CD4-positive, CD25-positive, alpha-beta regulatory T cell (primary cell): ENCODE measurements at places on chromosomes 6 and 20. TPM values are rescaled to one million over a fixed set of nuclear protein-coding genes. Genes with fewer than 3 reads are reported as not detected.

SLC22A16 gene
- not detected for polyA plus RNA-seq

SLC23A2 gene
- 4.7 TPM for polyA plus RNA-seq

OOEP gene
- polyA plus RNA-seq: 1.1 TPM

PTK6 gene
- polyA plus RNA-seq: 0.19 TPM

PPP1R3D gene
- 3.0 TPM for polyA plus RNA-seq

DNA sequence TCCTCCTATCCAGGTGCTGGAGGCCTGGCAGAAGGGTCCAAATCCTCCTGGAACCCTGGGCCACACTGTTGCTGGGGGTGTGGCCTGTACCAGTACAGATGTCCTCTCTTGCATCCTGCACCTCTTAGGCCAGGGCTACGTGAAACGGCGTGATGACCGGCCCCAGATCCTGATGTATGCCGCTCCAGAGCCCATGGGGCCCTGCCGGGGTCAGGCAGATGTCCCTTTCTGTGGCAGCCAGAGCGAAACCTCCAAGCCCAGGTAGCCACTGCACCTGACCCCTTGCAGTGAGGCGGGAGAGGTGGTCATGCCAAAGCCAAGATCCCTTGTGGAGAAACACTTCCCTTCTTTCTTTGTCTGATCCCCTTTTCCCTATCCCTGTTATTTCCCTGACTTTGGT lies 14.2 kb downstream of the DNPH1 start:
- H3K4me3 ChIP-seq: no peak overlapping the region
- H3K4me1 ChIP-seq: no peaks in the 10 kb centered on the region
- no peaks in the 10 kb centered on the region for H3K27me3 ChIP-seq
- DNase-seq: no peak

- H3K4me3 ChIP-seq: no peak overlapping the region
- H3K27ac ChIP-seq: no peak overlapping the region
- no peak for DNase-seq
- peaks cover 69% of the 10 kb centered on the region for H3K36me3 ChIP-seq
- no peaks in the 10 kb centered on the region for H3K27me3 ChIP-seq
- peaks cover 10% of the 10 kb centered on the region for H3K4me1 ChIP-seq
Observed at GRCh38 chr6:42689371-42689770, 33.0 kb downstream of the PRPH2 start.

DNA sequence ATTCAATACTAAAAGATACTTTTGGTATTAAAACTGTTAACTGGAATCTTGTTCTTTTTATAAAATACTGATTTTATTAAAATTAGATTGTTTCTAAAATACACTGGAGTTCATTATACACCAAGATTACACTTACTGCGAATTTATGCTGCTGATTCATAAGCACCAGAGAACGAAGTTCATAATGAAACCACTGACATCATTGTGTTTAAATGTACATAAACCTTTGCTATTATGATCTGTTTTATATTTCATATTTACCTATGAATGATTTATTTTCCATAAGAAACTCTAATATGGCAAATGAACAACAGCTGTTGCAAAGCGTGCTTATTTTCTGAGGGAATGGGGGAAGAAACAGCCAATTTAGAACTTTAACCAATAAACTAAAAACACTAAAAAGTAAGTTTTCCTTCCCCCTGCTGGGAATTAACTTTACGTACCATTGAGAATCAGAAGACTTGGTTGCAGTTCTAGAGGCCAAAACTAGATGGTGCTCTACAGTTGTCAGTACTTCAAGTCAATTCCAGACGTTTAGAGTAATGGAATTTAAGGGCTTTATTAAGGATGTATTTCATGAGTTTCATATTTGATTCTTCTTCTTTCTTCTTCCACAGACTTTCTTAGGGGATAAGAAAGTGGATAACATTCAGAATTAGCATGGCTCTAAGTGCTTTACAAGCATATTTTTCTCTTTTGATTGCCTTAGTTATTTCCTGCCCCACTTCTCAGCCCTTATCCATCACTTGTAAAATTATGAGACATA lies 30.8 kb upstream of the COL19A1 start:
- H3K4me1 ChIP-seq: no peaks in the 10 kb centered on the region
- H3K4me3 ChIP-seq: no peak overlapping the region
- H3K36me3 ChIP-seq: no peaks in the 10 kb centered on the region
- peaks cover 13% of the 10 kb centered on the region for H3K27me3 ChIP-seq
- no peak overlapping the region for H3K27ac ChIP-seq
- DNase-seq: no peak

DNA sequence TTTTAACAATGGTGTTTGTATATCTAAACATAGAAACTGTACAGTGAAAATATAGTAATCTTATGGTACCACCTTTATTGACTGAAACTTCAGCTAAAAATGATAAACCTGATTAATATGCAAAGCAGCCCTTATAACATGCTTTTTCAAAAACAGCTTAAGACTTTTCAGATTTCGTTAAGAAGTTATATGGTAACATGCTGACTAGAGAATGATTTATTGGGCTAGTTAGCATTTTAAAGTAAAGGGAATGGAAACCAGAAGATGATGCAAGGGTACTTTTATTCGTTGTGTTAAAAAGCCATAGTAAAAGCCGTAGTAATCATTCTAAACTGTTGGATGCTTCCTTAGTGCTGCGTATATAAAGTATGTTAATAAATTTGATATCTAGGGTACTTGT lies 50.5 kb downstream of the CBFA2T2 start:
- no peak for DNase-seq
- no peaks in the 10 kb centered on the region for H3K4me1 ChIP-seq
- H3K36me3 ChIP-seq: no peaks in the 10 kb centered on the region
- H3K27me3 ChIP-seq: no peaks in the 10 kb centered on the region

- H3K4me1 ChIP-seq: no peaks in the 10 kb centered on the region
- H3K27ac ChIP-seq: no peak overlapping the region
- no peak for DNase-seq
- H3K36me3 ChIP-seq: no peaks in the 10 kb centered on the region
- H3K4me3 ChIP-seq: no peak overlapping the region
- peaks cover 13% of the 10 kb centered on the region for H3K27me3 ChIP-seq
Observed at GRCh38 chr6:1346101-1346500, 34.2 kb downstream of the FOXQ1 start.

DNA sequence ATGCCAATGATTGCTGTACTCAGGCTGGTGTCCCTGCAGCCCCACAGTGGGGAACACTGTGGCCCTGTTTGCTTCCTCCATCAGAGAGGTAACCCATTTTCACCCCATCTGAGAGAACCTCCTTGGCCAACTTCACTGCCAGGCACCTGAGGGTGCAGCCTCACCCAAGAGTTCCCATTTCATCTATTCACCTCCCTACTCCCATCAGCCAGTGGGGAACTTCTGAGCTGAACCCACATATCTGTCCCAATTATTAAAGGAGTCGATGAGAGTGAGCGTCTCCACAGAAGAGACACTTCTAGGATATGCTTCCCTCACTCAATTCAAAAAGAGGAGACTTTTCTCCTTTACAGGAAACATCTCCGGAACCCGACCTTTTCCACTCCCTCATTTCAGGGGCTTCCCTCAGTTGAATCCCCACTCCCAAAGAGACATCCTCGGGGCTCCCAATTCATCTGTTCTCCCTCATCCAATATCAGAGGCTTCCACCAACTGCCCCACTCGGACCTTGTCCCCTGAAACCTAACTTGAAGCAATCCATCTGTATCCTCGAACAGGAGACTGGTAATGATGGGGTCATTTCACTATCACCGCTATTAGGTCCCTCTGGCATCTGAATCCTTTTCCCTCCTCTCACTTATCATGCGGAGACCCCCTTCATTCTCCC lies 988 bp downstream of the UBE2V1 start:
- H3K27me3 ChIP-seq: no peaks in the 10 kb centered on the region
- H3K27ac ChIP-seq: peak overlapping the region; percentile 92
- H3K36me3 ChIP-seq: no peaks in the 10 kb centered on the region
- H3K4me3 ChIP-seq: peak overlapping the region; percentile 96
- DNase-seq: no peak

GRCh38 chr20:64049878-64050260 lies 430 bp upstream of the SOX18 start:
- H3K27ac ChIP-seq: no peak overlapping the region
- no peak overlapping the region for H3K4me3 ChIP-seq
- peaks cover 13% of the 10 kb centered on the region for H3K4me1 ChIP-seq
- H3K36me3 ChIP-seq: no peaks in the 10 kb centered on the region
- no peak for DNase-seq

DNA sequence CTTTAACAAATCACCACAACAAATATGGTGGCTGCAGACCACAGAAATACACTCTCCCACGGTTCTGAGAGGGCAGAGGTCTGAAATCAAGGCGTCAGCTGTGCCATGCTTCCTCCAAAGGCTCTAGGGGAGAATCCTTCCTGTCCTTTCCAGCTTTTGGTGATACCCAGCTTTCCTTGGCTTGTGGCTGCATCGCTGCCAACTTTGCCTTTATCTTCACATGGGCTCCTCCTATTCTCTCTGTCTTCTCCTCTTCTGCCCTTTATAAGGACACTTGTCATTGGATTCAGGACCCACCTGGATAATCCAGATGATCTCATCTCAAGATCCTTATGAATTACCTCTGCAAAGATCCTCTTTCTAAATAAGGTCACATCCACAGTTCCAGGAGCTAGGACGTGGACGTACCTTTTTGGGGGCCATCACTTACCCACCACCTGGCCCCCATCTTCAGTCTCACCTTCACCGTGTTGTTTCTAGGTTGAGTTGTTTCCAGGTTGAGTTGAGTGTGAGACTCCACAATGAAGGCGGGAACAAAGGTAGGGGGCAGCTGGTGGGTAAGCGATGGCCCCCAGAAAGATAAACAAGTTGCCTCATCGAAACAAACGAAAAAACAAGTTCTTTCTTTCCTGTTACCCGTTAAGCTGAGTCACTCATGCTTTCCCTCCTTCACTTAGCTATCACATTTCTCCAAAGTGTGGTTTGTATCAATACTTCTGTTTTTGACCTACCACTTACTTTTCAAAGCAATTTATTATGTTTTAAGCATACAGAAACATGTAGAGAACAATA lies 68.9 kb upstream of the SLC22A16 start:
- H3K27ac ChIP-seq: no peak overlapping the region
- H3K4me1 ChIP-seq: peaks cover 7% of the 10 kb centered on the region
- H3K4me3 ChIP-seq: no peak overlapping the region

- no peaks in the 10 kb centered on the region for H3K36me3 ChIP-seq
- no peak for DNase-seq
- H3K4me3 ChIP-seq: no peak overlapping the region
- H3K27ac ChIP-seq: no peak overlapping the region
- H3K27me3 ChIP-seq: no peaks in the 10 kb centered on the region
- no peaks in the 10 kb centered on the region for H3K4me1 ChIP-seq
Observed at GRCh38 chr6:86869500-86869899, 67.8 kb upstream of the HTR1E start.
